ENCODE measurements at places on chromosomes 6 and 20. TPM values are rescaled to one million over a fixed set of nuclear protein-coding genes. Genes with fewer than 3 reads are reported as not detected.

The LBP gene
- total RNA-seq: not detected

The VSX1 gene
- 0.65 TPM for total RNA-seq

The CD93 gene
- 0.07 TPM for total RNA-seq

The KIF3B gene
- 41.4 TPM for total RNA-seq

The TAGAP gene
- total RNA-seq: not detected

The IRAK1BP1 gene
- total RNA-seq: 4.3 TPM

The BPI gene
- total RNA-seq: not detected

The ZBTB46 gene
- total RNA-seq: 4.9 TPM

DNA sequence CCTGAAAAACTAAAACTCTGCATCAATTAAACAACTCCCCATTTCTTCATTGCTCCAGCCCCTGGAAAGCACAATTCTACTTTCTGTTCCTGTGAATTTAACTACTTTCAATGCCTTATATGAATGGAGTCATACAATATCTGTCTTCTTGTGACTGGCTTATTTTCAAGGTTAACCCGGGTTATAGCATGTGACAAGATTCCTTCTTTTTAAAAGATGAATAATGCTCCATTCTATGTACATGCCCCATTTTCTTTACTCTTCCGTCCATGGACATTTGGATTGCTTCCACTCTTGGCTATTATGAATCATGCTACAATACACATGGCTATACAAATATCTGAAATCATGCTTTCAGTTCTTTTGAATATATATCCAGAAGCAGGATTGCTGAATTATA lies 334.9 kb upstream of the ID4 start:
- no peaks in the 10 kb centered on the region for H3K36me3 ChIP-seq
- H3K27me3 ChIP-seq: no peaks in the 10 kb centered on the region
- H3K4me3 ChIP-seq: no peak overlapping the region
- DNase-seq: no peak

DNA sequence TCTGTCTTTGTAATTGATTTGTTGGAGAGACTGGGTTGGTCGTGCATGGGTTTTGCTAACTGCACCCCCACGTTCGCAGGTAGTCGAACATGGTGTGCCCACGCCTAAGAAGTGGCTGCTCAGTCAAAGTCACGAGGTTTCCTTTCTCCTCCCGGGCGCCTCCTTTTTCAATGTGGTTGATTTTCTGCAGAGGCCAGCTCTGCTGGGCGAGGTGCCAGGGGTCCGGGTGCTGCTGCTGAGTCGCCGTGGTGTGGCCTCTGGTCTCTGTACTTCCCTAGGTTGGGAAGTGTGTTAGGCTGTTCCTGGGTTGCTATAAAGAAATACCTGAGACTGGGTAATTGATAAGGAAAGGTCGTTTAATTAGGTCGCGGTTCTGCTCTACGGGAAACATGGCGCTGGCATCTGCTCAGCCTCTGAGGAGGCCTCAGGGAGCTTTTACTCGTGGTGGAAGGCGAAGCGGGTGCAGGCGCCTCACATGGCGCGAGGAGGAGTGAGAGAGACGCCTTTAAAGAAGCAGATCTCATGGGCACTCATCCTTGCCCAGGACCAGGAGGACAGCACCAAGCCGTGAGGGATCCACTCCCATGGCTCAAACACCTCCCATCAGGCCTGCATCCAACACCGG lies 14.1 kb downstream of the OSBPL2 start:
- no peak overlapping the region for H3K4me3 ChIP-seq
- DNase-seq: no peak
- H3K36me3 ChIP-seq: peaks cover 5% of the 10 kb centered on the region
- no peaks in the 10 kb centered on the region for H3K27me3 ChIP-seq
- no peak overlapping the region for H3K27ac ChIP-seq
- H3K4me1 ChIP-seq: no peaks in the 10 kb centered on the region

DNA sequence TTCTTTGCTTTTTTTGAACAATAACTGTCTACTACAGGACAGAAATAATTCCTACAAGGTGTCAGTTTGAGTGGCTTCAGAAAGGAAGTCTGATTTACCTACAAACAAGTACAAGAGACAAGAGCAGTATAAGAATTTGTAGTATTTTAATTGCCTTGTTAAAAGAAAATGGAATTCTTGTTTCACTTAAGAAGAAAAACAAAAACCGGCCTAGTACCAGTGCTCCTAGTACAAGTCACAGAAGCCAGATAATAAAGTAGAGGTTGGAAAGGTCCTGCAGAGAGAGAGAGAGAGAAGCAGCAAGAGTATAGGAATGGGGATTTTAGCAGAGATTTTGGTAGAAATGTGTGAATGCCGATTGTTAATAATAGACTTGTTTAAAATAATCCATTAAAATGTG lies 6.4 kb downstream of the TAB2 start:
- H3K36me3 ChIP-seq: 0 out of 2 replicates have a peak, but pooled peaks cover 7% of the 10 kb centered on the region
- H3K27me3 ChIP-seq: no peaks in the 10 kb centered on the region
- no peak overlapping the region for H3K4me3 ChIP-seq
- peaks cover 24% of the 10 kb centered on the region for H3K4me1 ChIP-seq
- H3K27ac ChIP-seq: no peak overlapping the region

GRCh38 chr6:27872642-27873020 lies 39.6 kb downstream of the OR2B2 start:
- H3K27me3 ChIP-seq: no peaks in the 10 kb centered on the region
- no peak for DNase-seq
- peaks cover 7% of the 10 kb centered on the region for H3K4me1 ChIP-seq
- peak overlapping the region; percentile 67 for H3K4me3 ChIP-seq
- peak overlapping the region; percentile 70 for H3K27ac ChIP-seq

DNA sequence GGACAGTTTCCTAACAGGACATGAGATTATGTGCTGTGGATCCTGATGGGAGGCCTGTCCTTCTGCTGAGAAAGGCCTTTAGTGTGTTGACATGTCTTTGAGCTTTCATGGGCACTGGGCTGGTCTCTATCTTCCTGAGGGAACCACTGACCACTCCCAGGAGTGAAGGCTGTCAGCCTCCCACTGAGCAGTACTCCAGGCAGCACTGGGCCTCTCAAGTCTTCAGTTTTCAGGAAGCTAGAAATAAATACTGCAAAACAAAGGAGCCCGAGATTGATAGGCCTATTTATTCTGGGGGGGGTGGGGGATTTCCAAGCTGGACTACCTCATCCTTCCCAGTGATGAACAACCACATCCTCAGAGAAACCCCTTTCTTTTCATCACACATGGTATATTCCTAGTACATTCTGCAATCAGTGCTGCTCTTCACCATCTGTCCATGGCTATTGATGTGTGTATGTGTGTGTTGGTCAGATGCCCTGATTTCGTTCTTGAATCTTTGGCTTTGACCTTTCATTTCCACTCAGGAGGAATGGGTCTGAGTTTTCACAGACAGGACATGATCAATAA lies 180.9 kb upstream of the SPTLC3 start:
- no peak overlapping the region for H3K27ac ChIP-seq
- H3K4me3 ChIP-seq: no peak overlapping the region
- no peaks in the 10 kb centered on the region for H3K36me3 ChIP-seq
- no peak for DNase-seq
- H3K27me3 ChIP-seq: no peaks in the 10 kb centered on the region

DNA sequence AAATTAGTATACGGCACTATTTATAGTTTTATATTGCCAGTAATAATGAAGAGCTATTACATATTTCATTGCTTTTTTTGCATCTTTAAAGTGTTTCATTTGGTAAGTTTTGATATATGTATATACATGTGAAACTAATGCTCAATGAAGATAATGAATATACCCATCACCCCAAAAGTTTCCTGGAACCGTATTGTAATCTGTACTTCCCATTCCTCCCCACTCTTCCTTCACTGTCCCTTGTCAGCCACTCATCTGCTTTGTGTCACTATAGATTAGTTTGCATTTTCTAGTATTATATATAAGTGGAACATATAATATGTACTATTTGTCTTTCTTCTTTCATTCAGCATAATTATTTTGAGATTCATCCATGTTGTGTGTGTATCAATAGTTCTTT lies 10.3 kb upstream of the TBC1D32 start:
- no peak overlapping the region for H3K27ac ChIP-seq
- H3K27me3 ChIP-seq: no peaks in the 10 kb centered on the region
- no peaks in the 10 kb centered on the region for H3K4me1 ChIP-seq
- DNase-seq: no peak
- no peaks in the 10 kb centered on the region for H3K36me3 ChIP-seq

GRCh38 chr6:74671558-74672025 lies 534.3 kb downstream of the COL12A1 start:
- H3K4me3 ChIP-seq: no peak overlapping the region
- H3K27ac ChIP-seq: no peak overlapping the region
- H3K4me1 ChIP-seq: no peaks in the 10 kb centered on the region
- DNase-seq: no peak
- H3K36me3 ChIP-seq: no peaks in the 10 kb centered on the region

- no peaks in the 10 kb centered on the region for H3K27me3 ChIP-seq
- no peaks in the 10 kb centered on the region for H3K4me1 ChIP-seq
- DNase-seq: peak; percentile 4
- no peaks in the 10 kb centered on the region for H3K36me3 ChIP-seq
- no peak overlapping the region for H3K27ac ChIP-seq
- no peak overlapping the region for H3K4me3 ChIP-seq
Measured at GRCh38 chr6:68572525-68572924, 62.6 kb upstream of the ADGRB3 start.

GRCh38 chr6:151719070-151719469 lies 88.4 kb upstream of the ESR1 start:
- peaks cover 11% of the 10 kb centered on the region for H3K4me1 ChIP-seq
- no peaks in the 10 kb centered on the region for H3K36me3 ChIP-seq
- no peak overlapping the region for H3K27ac ChIP-seq

GRCh38 chr6:53309059-53309900 lies 39.5 kb downstream of the ELOVL5 start:
- no peaks in the 10 kb centered on the region for H3K27me3 ChIP-seq
- H3K4me1 ChIP-seq: peaks cover 28% of the 10 kb centered on the region
- H3K36me3 ChIP-seq: peaks cover 6% of the 10 kb centered on the region
- no peak overlapping the region for H3K4me3 ChIP-seq
- peak; percentile 45 for DNase-seq
- no peak overlapping the region for H3K27ac ChIP-seq

DNA sequence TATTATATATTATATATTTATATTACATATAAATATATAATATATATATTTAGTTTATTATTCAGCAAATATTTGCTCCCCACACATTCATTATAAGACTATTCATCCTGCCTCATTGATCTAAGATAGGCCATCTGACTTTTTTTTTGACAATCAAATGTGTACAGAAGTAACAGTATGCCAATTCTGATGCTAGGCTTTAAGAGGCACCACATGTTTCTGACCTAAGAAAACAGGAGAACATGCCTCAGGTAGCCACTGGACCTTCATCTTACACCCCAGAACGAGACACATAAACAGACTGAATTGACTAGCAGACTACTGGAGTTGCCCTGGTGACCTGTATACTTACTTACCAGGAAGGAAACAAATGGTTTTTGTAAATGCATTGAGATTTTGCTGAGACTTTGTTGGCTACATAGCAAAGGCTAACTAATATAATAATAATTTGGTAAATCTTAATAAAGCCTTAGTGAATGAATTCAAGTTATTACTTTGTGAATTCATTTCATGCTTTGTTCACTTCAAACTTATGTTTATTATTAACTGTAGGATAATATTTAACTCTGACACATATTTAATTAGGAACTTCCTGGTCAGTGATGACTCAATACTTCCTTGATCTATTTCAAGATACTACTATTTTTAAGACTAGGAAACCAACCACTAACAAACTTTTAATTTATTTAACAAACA lies 13.4 kb upstream of the MYO6 start:
- H3K27me3 ChIP-seq: no peaks in the 10 kb centered on the region
- H3K27ac ChIP-seq: peak overlapping the region; percentile 92
- peak; percentile 83 for DNase-seq
- no peaks in the 10 kb centered on the region for H3K36me3 ChIP-seq
- peak overlapping the region; percentile 8 for H3K4me3 ChIP-seq
- peaks cover 23% of the 10 kb centered on the region for H3K4me1 ChIP-seq

- no peaks in the 10 kb centered on the region for H3K36me3 ChIP-seq
- no peaks in the 10 kb centered on the region for H3K4me1 ChIP-seq
- H3K4me3 ChIP-seq: no peak overlapping the region
Measured at GRCh38 chr6:50836231-50836630, 17.6 kb downstream of the TFAP2B start.

GRCh38 chr20:33709398-33709797 lies 10.7 kb downstream of the PXMP4 start:
- peaks cover 8% of the 10 kb centered on the region for H3K4me1 ChIP-seq
- no peak overlapping the region for H3K27ac ChIP-seq
- no peaks in the 10 kb centered on the region for H3K36me3 ChIP-seq
- no peak overlapping the region for H3K4me3 ChIP-seq

DNA sequence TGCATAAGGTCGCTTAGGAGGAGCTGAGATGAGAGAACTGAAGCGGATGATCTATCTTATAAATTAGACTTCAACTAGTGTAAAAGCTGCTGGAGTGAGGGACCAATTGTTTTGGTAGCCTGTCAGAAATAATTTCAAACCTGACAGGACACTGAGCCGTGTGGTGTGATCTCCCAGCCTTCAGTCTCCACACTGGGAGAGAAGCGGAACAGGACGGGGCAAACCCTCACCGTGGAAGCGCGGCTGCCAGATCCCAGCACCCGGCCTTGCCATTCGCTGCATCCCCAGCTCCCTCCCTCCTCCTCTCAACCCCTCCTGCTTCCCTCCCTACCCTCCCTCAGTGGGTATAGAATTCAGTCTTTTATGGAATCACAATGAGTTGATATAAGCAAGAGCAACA lies 900.1 kb upstream of the SLC35B3 start:
- no peak for DNase-seq
- no peak overlapping the region for H3K4me3 ChIP-seq
- H3K4me1 ChIP-seq: no peaks in the 10 kb centered on the region
- H3K27ac ChIP-seq: no peak overlapping the region

DNA sequence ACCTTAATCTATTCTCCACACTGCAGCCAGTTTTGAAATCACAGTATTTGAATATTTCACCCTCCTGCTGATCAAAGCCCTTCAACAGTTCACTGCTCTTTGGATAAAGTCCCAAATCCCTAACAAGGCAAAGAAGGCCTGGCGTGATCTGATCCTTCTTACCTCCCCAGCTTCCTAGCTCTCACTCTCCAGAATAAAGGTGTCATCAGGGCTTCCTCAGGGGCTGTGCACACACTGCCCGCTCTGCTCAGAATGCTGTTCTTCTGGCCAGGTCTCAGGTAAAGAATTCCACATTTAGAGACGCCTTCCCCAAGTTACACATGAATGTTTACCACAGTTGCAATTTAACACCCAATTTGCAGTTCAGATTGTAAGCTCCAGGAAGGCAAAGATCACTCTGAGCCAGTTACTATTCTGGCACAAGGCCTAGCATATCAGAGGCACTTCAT lies 58.9 kb upstream of the MCM9 start:
- H3K27me3 ChIP-seq: no peaks in the 10 kb centered on the region
- H3K36me3 ChIP-seq: no peaks in the 10 kb centered on the region
- no peak overlapping the region for H3K4me3 ChIP-seq
- DNase-seq: no peak
- H3K4me1 ChIP-seq: no peaks in the 10 kb centered on the region

- no peaks in the 10 kb centered on the region for H3K27me3 ChIP-seq
- H3K4me1 ChIP-seq: peaks cover 10% of the 10 kb centered on the region
- H3K4me3 ChIP-seq: no peak overlapping the region
- no peak overlapping the region for H3K27ac ChIP-seq
Measured at GRCh38 chr20:63854069-63854765, 7.1 kb upstream of the ABHD16B start.

DNA sequence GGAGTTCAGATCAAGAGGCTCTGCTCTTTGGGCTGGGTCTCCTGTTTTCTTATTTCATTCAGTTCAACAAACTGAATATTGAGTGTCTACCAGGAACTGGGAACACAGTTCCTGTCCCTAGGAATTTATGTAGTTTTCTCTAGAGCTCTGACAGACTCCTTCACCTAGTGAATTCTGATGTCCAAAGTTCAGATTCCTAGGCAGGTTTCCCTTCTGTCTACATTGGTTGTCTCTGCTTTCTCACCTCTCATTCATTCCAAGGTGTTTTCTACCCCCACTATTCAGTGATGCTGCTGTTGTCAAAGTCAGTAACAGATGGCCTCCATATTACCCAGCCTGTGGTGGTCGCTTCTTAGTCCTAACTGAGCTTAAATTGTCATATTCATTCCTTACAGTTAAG lies 4.4 kb downstream of the SMIM13 start:
- DNase-seq: no peak
- H3K27me3 ChIP-seq: no peaks in the 10 kb centered on the region
- no peaks in the 10 kb centered on the region for H3K36me3 ChIP-seq
- H3K4me1 ChIP-seq: 0 out of 2 replicates have a peak, but pooled peaks cover 8% of the 10 kb centered on the region
